Urothelium cell line (cell line): ENCODE measurements at places on chromosomes 11 and 22.

GRCh38 chr11:75778962-75779361 lies 10.4 kb downstream of the DGAT2 start:
- no peak for DNase-seq

- no peak for DNase-seq
Observed at GRCh38 chr22:44405661-44406060, 92.4 kb downstream of the RTL6 start.

- DNase-seq: no peak
Observed at GRCh38 chr11:105693075-105693759, 83.3 kb downstream of the GRIA4 start.

DNA sequence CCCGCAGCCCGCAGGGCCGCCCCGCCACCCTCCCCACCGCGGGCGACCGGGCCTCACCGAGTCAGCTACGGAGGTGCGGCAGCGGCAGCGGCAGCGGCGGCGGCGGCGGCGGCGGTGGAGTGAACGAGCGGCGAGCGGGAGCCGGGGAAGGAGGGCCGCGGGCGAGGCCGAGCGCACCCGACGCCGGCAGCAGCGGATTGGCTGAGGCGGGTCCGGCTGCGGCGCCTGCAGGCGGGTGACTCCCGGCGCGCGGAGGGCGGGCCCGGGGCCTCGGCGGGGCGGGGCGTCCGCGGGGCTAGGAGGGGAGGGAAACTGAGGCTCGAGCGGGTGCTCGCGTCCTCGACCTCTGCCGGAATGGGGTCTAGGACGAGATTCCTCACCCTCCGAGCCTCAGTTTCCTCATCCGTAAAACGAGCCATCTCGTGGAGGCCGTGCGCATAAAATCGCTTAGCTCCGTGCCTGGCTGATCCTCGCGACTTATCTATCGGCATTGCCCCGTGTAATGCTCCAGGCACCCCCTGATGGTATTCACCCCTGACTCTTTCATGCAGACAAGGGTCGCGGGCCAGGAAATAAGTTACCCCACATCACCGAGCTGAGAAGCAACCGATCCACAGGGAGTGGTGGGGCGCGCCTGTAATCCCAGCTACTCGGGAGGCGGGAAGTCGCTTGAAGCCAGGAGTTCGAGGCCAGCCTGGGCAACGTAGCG lies at the start of gene CPT1A:
CPT1A (minus strand) TSS at position 199 of the 709 bp plus-strand sequence. CDS start 26,442 bp downstream, outside the sequence.
- no peak for DNase-seq

- no peak for DNase-seq
Observed at GRCh38 chr11:46597609-46598219, 3.9 kb upstream of the AMBRA1 start.

DNA sequence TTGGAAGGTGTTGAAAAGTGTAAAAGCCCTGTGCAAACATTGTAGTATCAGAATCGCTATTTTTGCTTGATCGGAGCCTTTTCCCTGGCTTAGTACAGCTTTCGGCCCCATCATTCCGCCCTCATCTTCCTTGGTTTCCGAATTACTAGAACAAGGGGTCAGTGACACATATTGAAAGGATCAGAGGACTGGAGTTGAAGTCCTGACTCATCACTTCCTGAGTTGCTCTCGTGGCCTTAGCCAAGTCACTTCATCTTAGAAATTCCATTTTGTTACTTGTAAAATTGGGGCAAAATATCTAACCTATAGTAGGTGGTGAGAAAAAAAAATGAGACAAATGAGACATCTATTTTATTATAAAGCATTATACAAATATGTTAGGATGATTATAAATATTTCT lies 375.0 kb downstream of the NTM start:
- no peak for DNase-seq

DNA sequence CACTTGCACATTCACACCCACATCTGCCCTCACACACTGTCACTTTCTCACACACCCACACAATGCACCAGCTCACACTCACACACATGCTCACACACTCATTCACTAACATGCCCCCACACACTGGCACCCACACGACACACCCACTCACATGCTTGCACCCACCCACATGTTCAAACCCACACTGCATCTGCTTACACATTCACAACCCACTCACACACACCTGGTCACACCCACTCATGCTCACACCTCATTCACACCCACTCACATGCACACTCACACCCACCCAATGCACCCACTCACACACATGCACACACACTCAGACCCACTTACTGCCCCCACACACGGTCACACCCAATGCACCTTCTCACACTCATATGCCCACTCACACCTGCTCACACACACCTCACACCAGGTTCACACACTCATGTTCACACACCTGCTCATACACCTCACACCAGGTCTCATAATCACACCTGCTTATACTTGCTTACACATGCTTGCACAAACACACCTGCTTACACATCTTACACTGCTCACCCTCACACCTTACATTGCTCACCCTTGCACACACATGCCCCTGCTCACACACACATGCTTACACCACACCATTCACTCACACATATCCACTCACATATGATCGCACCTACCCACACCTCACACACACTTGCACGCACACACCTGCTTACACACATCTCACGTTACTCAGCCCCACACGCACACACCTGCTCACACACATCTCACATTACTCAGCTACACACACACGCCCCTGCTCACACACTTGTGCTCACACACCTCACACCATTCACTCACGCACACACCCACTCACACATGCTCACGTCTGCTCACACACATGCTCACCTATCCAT lies 3.9 kb upstream of the MYBPC3 start:
- DNase-seq: no peak

DNA sequence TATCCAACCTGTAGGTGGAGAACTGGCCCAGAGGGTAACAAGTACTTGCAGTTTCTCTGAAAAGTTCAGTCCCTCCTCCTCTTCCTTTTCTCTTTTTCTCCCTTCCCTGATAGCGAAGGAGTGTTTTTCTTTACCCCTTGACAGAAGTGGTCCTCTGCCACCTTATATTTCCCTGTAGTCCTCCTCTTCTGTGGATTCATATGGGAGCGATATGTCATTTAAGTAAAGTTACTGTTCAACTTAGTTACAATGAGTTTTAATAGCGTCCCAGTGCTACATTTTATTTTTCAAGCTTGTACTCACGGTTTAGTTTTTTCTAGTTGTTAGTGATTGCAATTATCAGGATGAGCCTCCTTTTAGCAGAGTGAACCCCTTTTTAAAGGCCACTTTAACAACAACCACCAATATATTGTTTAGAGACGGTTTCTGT lies 1.4 kb downstream of the PCF11 start:
- no peak for DNase-seq

GRCh38 chr11:30131535-30131934 lies 99.3 kb upstream of the FSHB start:
- DNase-seq: no peak

GRCh38 chr11:21572210-21572609 lies 620.7 kb upstream of the ANO5 start:
- DNase-seq: no peak

DNA sequence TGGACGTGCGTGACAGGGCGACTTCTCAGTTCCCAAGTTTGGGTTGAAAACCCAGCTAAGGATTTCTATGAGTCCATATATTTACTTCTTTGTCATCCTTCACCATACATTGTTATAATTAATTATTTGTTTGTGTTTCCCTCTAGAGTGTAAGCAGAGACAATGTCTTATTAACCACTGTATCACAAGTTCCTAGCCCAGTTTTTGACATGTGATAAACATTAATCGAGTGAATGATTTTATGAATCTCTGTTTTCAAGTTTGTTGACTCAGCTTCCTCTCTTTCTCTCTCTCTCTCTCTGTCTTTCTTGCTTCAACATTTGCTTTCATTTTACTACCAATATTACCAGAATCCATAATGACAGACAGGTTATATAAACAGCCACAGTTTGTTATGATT lies 1259.6 kb upstream of the TENM4 start:
- no peak for DNase-seq

DNA sequence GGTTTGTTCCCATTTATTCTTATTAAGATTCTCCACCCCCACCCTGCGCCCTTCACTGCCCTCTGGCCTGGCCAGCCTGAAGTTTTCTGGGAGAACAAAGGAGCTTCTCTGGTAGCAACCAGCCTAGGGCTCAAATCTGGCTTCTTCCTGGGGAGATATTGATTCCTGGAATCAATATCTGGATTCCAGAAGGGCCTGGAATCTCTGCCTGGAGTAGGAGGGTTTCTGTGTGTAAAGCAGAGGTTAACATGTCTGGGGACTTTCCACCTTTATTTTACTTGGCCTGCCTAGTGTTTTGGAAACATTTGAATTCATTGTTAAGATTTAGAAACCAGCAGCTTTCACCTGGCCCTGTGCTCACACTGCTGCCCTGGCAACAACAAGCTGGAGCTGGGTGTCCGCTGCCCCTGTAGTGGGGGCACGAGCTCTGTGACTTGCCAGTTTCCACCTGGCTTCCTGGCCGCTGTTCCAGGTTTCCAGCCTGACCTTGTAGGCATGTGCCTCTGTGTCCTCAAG lies 5.5 kb downstream of the C11orf91 start:
- no peak for DNase-seq

- DNase-seq: peak; percentile 28
Observed at GRCh38 chr11:118691926-118692830, 12.7 kb upstream of the TREH start.

DNA sequence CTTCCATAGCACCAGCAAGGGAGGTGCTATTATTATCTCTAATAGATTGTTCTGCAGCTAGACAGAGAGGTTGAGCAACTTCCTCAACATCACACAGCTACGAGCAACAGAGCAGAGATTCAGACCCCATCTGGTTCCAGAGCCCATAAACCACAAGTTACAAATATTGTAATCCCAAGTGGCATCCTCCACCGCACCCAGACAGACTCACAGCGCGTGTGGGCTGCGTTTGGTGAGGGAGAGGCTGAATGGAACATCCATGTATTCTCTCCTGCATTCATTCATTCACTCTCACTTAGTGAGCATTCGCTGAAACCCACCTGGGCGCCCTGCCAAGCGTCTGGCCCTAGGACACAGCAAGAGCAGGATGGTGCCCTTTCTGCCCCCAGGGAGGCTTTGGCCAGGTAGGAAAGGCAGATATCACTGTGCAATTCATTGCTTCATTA lies 33.5 kb downstream of the LIF start:
- peak; percentile 58 for DNase-seq

- no peak for DNase-seq
Observed at GRCh38 chr11:15288863-15289262, 174.1 kb downstream of the INSC start.
